DND-41 (cell line): ENCODE measurements at places on chromosomes 2 and 18.

- H3K36me3 ChIP-seq = no peaks in the 10 kb centered on the region; the same call in 1 of the 2 replicates
- no peak for DNase-seq
- H3K4me1 ChIP-seq = no peaks in the 10 kb centered on the region
- no peaks in the 10 kb centered on the region for H3K27me3 ChIP-seq
- H3K4me3 ChIP-seq = no peak overlapping the region
Measured at GRCh38 chr18:62828091-62828640, 112.8 kb downstream of the PHLPP1 start.

GRCh38 chr2:225274751-225275150 lies 124.8 kb upstream of the NYAP2 start:
- H3K27me3 ChIP-seq = no peaks in the 10 kb centered on the region
- H3K27ac ChIP-seq = no peak overlapping the region
- no peak for DNase-seq
- no peaks in the 10 kb centered on the region for H3K4me1 ChIP-seq
- H3K4me3 ChIP-seq = no peak overlapping the region

GRCh38 chr18:23824669-23825068 lies 135.4 kb downstream of the LAMA3 start:
- no peak for DNase-seq
- H3K27me3 ChIP-seq = no peaks in the 10 kb centered on the region
- H3K4me1 ChIP-seq = peaks cover 31% of the 10 kb centered on the region
- H3K27ac ChIP-seq = no peak overlapping the region
- no peak overlapping the region for H3K4me3 ChIP-seq
- H3K36me3 ChIP-seq = no peaks in the 10 kb centered on the region

DNA sequence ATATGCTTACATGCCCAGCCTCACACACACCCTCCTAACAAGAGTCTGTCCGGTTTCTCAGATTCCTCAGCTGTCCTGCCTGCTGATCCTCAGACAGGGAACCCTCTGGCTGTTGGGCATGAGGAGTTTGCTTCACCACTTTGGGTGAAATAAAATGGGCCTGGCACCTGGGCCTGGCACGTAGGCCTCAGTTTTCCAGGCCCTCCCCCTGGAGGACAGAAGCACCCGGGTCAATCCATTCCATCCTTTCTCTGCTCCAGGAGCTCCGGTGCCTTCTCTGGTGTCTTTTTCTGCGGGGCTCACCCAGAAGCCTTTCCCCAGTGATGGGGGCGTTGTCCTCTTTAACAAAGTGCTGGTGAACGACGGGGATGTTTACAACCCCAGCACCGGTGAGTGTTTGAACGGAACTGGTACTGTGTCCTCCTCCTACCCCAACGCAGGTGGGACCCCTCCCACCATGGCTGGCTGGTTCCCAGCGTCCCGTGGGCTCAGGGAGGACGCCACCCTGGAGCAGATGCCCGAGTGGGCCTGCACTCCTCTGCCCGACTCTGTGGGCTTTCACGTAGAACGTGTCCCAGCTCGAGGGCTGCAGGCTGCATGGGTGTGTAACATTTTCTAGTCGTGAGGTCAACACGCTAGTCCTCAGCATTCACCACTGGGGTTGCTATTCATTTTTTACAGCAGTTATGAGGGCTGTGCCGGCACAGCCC lies 62.8 kb downstream of the EMILIN2 start:
- H3K27me3 ChIP-seq = no peaks in the 10 kb centered on the region
- no peak for DNase-seq
- no peak overlapping the region for H3K27ac ChIP-seq

DNA sequence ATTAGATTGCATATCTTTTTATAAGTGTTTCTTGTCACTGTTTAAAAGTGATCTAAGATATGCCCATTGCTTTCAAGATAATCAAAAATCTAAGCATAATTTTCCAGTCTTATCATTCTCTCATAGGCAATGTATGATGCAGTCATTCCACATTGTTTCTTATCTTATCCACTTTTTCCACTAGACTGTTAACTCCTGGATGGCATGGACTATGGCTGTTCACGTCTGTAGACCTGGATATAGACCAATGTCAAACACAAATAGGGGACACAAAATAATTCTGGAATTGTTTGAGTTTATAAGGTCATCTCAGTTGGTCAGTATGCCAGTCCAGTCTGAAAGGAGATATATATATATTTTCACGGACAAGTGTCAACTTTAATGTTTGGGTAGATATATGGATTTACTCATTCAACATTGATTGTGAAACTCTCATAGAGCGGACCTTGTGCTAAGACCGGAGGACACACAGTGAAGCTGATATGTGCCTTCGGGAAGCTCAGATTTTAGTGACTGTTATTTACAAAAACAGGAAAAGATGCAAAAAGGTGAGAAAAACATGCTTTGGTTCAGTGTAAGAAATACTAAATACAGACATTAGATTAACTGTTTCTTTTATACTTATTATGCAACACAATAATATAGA lies 689.4 kb upstream of the SLC8A1 start:
- H3K27ac ChIP-seq = no peak overlapping the region
- peaks cover 15% of the 10 kb centered on the region for H3K4me1 ChIP-seq
- no peak overlapping the region for H3K4me3 ChIP-seq
- no peaks in the 10 kb centered on the region for H3K36me3 ChIP-seq

GRCh38 chr2:176103742-176104315 lies 3.3 kb upstream of the HOXD11 start:
- no peak overlapping the region for H3K4me3 ChIP-seq
- DNase-seq = no peak
- H3K27ac ChIP-seq = no peak overlapping the region

DNA sequence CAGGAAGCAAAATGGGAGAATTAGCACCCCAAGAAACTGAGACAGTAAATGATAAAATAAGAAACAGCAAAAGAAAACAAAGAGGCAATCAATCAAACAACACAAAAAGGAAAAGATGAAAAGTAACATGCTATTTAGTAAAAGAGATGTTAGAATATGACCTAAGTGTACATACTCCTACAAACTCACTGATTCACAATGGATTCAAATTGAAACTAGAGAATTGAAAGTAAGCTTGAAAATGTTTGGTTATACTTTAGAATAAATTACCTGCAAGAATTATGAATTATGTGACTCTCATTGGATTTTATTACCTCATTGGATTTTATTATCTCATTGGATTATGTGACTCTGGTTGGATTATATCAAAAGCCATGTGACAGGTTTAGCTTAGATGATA lies 22.8 kb upstream of the CCNYL1 start:
- no peak overlapping the region for H3K27ac ChIP-seq
- no peaks in the 10 kb centered on the region for H3K27me3 ChIP-seq
- H3K4me3 ChIP-seq = no peak overlapping the region
- H3K4me1 ChIP-seq = no peaks in the 10 kb centered on the region
